Anterior cingulate cortex (tissue), 58 donors: ENCODE measurements at places on chromosomes 13 and 19.

DNA sequence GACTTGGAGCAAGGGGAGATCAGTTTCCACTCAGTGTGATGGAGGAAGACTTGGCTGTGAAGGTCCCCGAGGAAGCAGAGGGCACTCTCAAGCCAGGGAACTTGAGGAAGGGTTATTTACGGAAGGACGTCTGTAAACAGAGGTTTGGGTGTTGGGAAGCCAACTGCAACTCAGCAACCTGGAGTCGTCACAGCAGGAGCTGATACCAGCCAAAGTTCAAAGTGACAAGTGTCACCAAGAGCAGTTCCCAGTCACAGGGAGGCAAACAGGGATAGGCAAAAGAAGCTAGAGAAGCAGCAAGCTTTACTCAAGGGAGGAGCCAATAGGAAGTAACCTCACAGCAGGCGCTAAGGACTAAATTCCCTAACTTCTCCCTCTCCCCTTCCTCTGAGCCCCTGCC, 205.5 kb downstream of the EFNB2 start:
- no peak for DNase-seq

DNA sequence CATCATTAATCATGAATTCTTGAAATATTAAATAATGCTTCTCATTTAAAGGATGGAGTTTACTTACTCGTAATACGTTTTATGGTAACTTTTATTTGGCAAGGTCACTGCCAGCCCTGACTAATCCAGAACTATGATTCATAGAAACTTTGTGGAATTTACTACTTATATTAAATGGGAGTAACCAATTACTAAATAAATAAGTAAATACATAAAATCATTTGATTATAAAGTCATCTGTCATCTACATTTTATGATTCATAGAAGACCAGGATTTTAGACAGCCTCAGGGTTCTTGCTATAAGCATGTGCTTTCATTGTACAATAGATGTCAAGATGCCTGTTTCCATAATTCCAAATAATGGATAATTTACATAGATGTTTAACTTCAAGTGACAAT, 611.1 kb downstream of the TBC1D4 start:
- DNase-seq = no peak

DNA sequence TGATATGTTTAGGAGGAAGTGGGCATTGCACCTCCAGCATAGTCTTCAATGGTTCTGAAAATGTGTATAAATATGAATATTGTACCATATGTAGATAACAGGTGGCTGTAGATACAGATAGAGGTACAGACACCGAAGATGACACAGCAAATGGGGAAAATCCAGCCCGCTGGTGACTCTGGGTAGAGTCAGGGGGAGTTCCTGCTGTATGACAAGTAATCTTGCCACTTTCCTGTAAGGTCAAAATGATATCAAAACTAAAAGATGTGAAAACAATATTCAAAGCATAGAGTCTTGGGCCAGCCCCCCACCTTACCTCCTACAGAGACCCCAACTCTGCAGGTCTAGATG, 17.8 kb downstream of the C2CD4C start:
- no peak for DNase-seq

DNA sequence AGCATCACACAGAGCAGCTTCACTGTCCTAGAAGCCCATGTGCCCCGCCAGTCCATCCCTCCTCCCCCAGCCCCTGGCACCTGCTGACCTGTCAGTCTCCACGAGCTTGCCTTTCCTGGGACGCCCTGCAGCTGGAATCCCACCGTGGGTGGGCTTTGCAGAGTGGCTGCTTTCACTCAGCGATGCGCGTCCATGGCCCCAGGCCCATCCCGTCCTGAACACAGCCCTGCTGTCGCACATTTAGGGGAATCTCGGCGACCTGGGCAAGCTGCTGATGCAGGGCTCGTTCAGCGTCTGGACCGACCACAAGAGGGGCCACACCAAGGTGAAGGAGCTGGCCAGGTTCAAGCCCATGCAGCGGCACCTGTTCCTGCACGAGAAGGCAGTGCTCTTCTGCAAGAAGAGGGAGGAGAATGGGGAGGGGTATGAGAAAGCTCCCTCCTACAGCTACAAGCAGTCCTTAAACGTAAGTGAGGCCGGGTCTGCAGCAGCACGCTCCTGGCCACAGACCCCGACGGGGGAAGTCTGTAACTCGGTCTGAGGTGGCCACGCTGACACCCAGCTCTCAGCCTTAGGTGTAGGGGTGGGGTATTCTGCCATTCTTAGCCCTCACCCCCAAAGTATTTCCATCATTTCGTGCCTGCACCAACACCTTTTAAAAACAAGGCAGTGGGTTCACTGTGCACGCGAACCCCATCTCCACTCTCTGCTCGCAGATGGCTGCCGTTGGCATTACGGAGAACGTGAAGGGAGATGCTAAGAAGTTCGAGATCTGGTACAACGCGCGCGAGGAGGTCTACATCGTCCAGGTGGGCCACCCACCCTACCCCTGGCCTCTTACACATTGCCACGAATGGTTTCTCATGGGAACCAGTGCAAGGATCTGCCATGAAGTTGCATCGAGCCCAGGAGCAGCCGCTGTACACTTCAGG, 18.3 kb upstream of the F7 start:
- DNase-seq = no peak

GRCh38 chr19:35363711-35364425, 5.6 kb downstream of the FFAR3 start:
- DNase-seq = no peak
